ENCODE measurements at places on chromosomes 2 and 18.

GRCh38 chr2:158138255-158138654 is 36.6 kb downstream of the UPP2 start:
- no peak for DNase-seq

DNA sequence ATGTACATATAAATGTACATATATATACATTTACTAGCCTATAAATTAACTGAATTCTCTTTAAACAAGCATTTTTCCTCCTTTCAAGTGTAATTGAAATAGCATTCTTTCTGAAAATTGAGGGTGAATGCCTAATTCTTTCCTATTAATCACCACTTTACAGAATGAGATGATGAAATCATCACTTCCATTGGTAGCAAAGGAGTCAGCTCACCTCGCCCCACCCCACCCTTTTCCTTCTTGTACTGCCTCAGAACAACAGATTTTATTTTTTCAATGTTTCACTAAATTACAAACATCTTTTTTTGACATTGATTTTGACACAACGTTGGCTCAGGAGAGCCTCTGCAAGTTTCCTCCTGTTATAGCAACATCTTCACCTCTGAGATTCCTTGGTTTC is 181.9 kb upstream of the CDH7 start:
- DNase-seq, result no peak

- DNase-seq, result no peak
These were observed 38.5 kb downstream of the PNO1 start for GRCh38 chr2:68196120-68196716.

GRCh38 chr18:63297687-63298399 is 21.7 kb downstream of the BCL2 start:
- no peak for DNase-seq

GRCh38 chr2:45391866-45392265 is 219.2 kb downstream of the SRBD1 start:
- DNase-seq, result no peak

DNA sequence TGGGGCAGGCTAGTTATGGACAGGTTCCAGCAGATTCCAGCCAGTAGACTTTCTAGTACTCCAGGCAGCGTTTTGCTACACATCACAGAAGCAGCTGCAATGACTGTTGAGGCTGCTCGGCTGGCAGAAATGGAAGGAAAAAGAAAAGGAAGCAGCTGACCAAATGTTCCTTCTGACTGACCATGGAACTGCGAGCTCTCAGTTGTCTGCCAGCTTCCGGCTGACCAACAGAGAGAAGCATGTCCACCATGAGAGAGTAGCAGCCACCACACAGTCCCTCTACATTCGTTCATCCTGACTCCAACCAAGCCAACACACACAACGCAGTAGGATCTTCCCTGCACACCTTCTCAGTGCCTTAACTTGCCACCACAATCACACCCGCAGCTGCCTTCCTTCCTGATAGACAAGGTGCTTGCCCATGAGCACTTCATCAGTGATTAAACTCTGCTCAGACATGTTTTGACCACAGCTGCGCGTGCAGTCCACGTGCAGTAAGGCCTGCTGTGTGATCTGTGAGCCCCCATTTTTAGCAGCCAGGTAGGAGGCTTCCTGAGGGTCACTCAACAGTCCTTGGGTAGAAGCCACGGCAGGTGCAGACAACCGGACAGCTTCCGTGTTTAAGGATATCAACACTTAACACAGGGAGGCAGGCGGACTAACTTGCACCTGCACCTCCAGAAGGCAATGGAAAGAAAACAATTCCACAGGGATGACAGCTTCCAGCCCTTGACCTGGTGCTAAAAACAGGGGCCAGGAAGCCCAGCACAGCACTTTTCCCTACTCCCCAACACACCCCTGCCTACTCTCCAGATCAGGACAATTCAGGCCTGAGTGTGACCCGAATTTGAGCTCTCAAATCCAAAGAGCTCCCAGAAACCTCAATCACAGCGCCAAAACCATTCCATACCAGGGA is 996 bp downstream of the TGFBRAP1 start:
- DNase-seq, result peak; percentile 9

GRCh38 chr2:42089340-42089925 is 41.6 kb downstream of the PKDCC start:
- peak; percentile 60 for DNase-seq

DNA sequence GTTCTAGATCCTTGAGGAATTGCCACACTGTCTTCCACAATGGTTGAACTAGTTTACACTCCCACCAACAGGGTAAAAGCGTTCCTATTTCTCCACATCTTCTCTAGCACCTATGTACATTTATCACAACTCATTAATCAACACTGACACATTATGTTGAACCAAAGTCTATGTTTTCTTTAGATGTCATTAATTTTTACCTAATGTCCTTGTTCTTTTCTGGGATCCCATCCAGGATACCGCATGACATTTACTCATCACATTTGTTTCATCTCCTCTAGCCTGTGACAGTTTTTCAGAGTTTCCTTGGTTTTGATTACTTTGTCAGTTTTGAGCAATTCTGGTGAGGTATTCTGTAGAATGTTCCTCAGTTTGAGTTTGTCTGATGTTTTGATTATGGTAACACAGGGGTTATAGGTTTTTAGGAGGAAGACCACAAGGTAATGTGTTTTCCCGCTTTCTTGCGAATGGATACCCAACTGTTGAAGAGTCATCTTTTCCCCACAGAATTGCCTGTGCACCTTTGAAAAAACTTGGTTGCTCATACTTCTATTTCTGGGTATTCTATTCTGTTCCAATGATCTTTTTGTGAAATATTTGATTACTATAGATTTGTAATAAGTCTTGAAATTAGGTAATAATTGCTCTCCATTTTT is 3.0 kb upstream of the UGT1A9 start:
- DNase-seq, result no peak

Data from stimulated activated naive CD8-positive, alpha-beta T cell treated with anti-CD3 and anti-CD28 coated beads, Interleukin-15, amount 100 ng/mL, for 72 hours (primary cell).